MCF 10A (cell line): ENCODE measurements at places on chromosomes 13 and 19. TPM values are rescaled to one million over a fixed set of nuclear protein-coding genes. Genes with fewer than 3 reads are reported as not detected.
A peak's percentile ranks its signal among the peaks of the same experiment; 100 is the strongest.

DNA sequence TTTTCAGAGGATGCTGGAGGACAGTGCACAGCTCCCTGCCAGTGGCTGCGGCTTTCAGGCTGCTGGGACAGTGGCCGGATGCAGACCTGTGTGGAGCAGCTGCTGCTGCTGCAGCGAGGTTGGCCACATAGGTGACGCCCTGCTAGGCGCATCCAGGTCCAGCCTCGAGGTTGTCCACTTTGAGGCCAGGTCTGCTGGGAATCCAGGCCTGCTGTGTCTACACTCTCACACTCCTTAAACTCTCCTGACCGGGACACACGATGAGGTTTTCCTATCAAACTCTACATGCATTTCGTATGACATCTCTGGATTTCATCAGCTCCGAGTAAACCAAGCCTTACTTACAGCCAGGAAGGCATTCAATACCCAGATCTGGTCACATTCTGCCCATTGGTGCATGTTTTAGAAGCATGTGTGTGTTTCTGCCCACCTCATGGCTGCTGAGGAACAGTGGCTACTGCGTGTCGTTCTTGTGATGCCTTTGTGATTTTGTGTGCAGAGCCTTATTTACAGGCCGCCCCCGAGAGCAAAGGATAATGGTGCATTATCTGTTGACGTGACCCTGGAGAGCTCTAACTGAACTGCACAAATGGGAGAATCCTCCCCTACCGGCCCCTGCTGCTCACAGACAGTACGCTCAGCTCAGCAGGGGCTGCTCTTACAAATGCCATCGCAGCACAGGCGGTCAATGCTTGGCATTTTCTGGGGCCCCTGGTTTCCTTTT, 12.3 kb upstream of the MCF2L start:
- no peaks in the 10 kb centered on the region for H3K4me1 ChIP-seq
- peaks cover 17% of the 10 kb centered on the region for H3K27me3 ChIP-seq
- DNase-seq = no peak
- H3K4me3 ChIP-seq = no peak overlapping the region
- no peak overlapping the region for H3K27ac ChIP-seq

- H3K36me3 ChIP-seq = peaks cover 7% of the 10 kb centered on the region
- no peak for DNase-seq
- peaks cover 26% of the 10 kb centered on the region for H3K4me1 ChIP-seq
These were observed 1.6 kb downstream of the ADAMTS10 start for GRCh38 chr19:8608941-8609278.

DNA sequence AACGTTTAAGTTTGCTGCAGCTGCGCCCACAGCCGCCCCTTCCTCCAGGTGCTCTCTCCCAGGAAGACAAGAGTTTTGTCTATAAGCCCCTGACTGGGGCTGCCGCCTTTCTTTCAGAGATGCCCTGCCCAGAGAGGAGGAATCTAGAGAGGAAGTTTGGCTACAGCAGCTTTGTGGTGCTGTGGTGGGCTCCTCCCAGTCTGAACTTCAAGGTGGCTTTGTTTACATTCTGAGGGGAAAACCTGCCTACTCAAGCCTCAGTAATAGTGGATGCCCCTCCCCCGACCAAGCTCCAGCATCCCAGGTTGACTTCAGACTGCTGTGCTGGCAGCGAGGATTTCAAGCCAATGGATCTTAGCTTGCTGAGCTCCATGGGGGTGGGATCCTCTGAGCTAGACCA, 6.4 kb upstream of the ERICH6B start:
- H3K27me3 ChIP-seq = peaks cover 84% of the 10 kb centered on the region
- no peak overlapping the region for H3K27ac ChIP-seq
- H3K4me3 ChIP-seq = no peak overlapping the region

DNA sequence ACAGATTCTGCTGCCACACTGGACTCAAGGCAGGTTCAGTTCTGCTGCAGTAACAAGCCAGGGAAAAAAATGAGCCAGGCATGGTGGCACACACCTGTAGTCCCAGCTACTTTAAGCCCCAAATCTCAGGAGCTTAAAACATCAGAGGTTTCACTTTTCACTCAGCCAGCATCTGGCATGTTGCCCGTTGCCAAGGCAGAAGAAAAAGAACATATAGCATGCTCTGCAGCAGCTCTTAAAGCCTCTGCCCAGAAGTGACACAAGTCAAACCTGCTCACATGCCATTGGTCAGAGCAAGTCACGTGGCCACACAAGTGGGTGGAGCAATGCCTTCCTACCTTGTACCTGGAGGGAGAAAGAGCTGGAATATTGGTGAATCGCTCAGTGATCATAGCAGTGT, 14.7 kb upstream of the ADGRE5 start:
- peak; percentile 94 for DNase-seq
- H3K4me1 ChIP-seq = peaks cover 20% of the 10 kb centered on the region
- H3K27me3 ChIP-seq = no peaks in the 10 kb centered on the region
- no peaks in the 10 kb centered on the region for H3K36me3 ChIP-seq
- no peak overlapping the region for H3K4me3 ChIP-seq

GRCh38 chr13:63381078-63381859, 1965.6 kb upstream of the PCDH20 start:
- no peaks in the 10 kb centered on the region for H3K27me3 ChIP-seq
- H3K27ac ChIP-seq = no peak overlapping the region
- H3K36me3 ChIP-seq = no peaks in the 10 kb centered on the region
- peaks cover 10% of the 10 kb centered on the region for H3K4me1 ChIP-seq
- peak; percentile 20 for DNase-seq

DNA sequence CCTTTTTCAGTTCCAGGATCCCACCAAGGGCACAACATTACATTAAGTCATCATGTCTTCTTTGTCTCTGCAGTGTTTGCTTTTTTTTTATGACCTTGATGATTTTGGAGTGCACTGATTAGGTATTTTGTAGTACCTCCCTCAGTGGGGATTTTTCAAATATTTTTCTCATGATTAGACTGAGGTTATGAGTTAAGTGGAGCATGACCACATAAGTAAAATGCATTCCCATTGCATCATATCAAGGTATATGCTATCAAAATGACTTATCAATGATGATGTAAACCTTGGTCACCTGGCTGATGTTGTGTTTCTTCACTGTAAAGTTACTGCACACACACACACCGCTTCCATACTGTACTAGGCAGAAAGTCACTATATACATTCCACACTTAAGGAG, 96.7 kb upstream of the TRPC4 start:
- H3K4me3 ChIP-seq = no peak overlapping the region
- H3K36me3 ChIP-seq = no peaks in the 10 kb centered on the region
- H3K27me3 ChIP-seq = no peaks in the 10 kb centered on the region
- H3K4me1 ChIP-seq = no peaks in the 10 kb centered on the region

DNA sequence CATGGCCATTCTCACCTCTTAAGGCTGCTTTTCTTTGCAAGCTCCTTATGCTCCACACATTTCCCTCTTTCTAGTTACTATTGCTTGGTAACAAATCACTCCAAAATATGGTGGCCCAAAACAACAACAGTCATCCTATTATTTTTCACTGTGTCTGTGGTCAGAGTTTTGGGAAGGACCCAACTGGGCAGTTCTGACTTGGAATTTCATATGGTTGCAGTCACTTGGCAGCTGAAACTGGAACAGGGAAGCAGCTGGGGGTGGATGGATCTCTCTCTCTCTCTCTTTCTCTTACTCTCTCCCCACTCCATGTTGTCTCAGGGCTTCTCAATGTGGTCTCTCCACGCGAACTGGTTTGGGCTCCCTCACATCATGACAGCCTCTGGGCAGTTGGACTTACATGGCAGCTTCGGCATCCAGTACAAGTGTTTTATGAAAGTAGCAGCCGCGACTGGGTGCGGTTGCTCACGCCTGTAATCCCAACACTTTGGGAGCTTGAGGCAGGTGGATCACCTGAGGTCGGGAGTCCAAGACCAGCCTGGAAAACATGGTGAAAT, 39.6 kb downstream of the NUMBL start:
- H3K27ac ChIP-seq = no peak overlapping the region
- no peaks in the 10 kb centered on the region for H3K27me3 ChIP-seq
- no peak overlapping the region for H3K4me3 ChIP-seq
- no peak for DNase-seq
- H3K4me1 ChIP-seq = peaks cover 25% of the 10 kb centered on the region

- no peaks in the 10 kb centered on the region for H3K36me3 ChIP-seq
- DNase-seq = no peak
- H3K4me1 ChIP-seq = no peaks in the 10 kb centered on the region
- no peak overlapping the region for H3K27ac ChIP-seq
These were observed 25.2 kb downstream of the NLRP9 start for GRCh38 chr19:55712804-55713631.

DNA sequence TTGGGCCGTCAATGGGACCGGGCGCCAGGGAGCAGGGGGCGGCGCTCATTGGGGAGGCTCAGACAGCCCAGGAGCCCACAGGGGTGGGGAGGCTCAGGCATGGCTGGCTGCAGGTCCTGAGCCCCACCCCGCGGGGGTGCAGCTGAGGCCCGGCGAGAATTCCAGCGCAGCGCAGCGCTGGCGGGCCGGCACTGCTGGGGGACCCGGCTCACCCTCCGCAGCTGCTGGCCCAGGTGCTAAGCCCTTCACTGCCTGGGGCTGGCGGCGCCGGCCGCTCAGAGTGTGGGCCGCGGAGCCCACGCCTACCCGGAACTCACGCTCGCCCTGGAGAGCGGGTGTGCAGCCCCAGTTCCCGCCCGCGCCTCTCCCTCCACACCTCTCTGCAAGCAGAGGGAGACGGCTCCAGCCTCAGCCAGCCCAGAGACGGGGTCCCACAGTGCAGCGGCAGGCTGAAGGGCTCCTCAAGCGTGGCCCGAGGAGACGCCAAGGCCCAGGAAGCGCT, 1227.4 kb downstream of the PCDH17 start:
- H3K36me3 ChIP-seq = no peaks in the 10 kb centered on the region
- no peaks in the 10 kb centered on the region for H3K27me3 ChIP-seq
- no peak overlapping the region for H3K27ac ChIP-seq
- DNase-seq = no peak

- H3K36me3 ChIP-seq = peaks cover 26% of the 10 kb centered on the region
- DNase-seq = peak; percentile 84
- peaks cover 11% of the 10 kb centered on the region for H3K4me1 ChIP-seq
These were observed 3.2 kb downstream of the STX10 start for GRCh38 chr19:13146763-13147563.

DNA sequence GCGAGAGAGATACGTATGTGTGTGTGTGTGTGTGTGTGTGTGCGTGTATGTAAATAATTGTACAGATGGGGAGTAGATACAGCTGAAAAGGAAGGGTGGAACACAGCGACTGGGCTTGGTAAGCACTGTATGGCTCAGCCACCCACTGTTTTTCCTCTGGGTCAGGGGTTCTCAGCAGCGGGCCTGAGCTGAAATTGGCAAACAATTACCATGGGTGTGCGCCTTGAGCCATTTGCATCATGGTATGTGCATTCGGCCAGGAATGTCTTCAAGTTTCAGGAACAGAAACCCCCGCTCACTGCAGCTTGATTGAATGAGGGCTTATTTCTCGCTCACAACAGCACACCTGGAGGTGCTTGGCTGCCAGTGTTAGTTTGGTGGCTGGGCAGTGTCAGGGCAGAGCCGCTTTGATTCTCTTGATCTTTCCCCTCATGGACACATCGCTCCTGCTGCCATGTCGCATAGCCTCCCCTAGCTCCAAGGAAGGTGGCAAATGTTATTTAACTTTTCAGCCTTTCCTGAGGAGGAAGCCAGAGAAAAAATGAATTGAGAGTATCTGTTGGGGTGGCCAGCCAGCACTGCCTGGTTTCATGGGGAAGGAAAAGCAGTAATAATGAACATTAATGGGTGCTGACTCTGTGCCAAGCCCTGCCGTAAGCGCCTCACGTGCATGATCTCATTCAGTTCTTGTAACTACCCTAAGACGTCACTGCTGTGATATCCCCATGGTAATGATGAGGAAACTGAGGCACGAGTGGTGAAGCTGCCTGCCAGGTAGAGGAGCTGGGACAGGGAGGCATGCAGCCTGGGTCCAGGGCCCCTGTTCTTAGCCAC, 126.9 kb downstream of the SIPA1L3 start:
- peaks cover 6% of the 10 kb centered on the region for H3K36me3 ChIP-seq

DNA sequence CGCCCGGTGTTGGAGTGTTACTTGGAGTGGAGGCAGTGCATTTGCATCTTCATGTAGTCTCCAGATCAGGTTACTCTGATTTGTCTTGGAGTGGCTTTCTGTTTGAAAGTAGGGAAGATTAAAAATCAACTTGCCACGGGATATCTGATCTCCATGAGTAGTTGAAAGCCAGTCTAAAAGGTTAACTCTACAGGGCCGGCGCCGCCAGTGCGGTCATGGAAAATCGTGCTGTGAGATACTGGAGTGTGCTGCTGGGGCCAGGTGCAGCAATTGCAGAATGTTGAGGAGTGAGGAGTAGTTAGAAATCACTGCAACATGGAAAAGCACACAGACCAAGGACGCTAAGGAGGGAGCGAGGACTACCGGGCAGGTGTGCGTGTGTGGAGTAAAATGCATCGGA, 175.0 kb downstream of the STK24 start:
- H3K4me1 ChIP-seq = no peaks in the 10 kb centered on the region
- no peak for DNase-seq
- H3K27me3 ChIP-seq = no peaks in the 10 kb centered on the region
- H3K36me3 ChIP-seq = no peaks in the 10 kb centered on the region
- no peak overlapping the region for H3K4me3 ChIP-seq
- H3K27ac ChIP-seq = no peak overlapping the region

GRCh38 chr19:2551172-2551863, 75.4 kb downstream of the GADD45B start:
- no peak overlapping the region for H3K4me3 ChIP-seq
- H3K27me3 ChIP-seq = no peaks in the 10 kb centered on the region
- H3K36me3 ChIP-seq = no peaks in the 10 kb centered on the region
- DNase-seq = no peak

DNA sequence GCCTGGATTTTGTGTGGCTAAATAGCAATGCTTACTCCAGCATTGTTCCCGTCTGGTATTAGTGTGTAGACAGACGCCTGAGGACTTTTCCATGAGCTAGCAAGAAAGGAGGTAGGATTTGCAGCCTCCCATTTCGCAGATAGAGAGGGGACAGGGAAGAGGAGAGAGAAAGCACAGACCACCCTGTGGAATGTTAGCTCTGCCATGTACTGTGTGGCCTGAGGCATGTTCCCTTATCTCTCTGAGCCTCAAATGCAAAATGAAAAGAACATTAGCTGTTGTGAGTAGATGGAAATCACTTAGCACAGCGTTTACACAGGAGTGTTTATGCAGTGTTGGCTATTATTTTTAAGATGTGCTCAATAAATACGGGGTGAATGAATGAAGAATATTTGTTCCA, 45.5 kb downstream of the OLFM4 start:
- peaks cover 28% of the 10 kb centered on the region for H3K27me3 ChIP-seq
- no peaks in the 10 kb centered on the region for H3K4me1 ChIP-seq
- no peak for DNase-seq
- no peak overlapping the region for H3K4me3 ChIP-seq
- H3K27ac ChIP-seq = no peak overlapping the region

- H3K4me1 ChIP-seq = peaks cover 12% of the 10 kb centered on the region
- H3K27me3 ChIP-seq = no peaks in the 10 kb centered on the region
- no peak overlapping the region for H3K4me3 ChIP-seq
- peak; percentile 78 for DNase-seq
- peak overlapping the region; percentile 61 for H3K27ac ChIP-seq
- H3K36me3 ChIP-seq = peaks cover 6% of the 10 kb centered on the region
These were observed 206.8 kb downstream of the PCDH9 start for GRCh38 chr13:67023130-67023876.

Gene NDUFS7
- total RNA-seq = 135 and 137 TPM in 2 replicates

Gene STARD13
- 26.3 and 31.9 TPM in 2 replicates for total RNA-seq

Gene CEACAM4
- not detected in 2 replicates for total RNA-seq

Gene RINL
- 3.7 and 4.7 TPM in 2 replicates for total RNA-seq

Gene ADAT3
- total RNA-seq = 6.8 and 6.9 TPM in 2 replicates

Gene LSR
- 60.6 and 64.1 TPM in 2 replicates for total RNA-seq

Gene MYCBP2
- total RNA-seq = 43.4 and 51.8 TPM in 2 replicates

Gene SERP2
- total RNA-seq = not detected in 2 replicates

Gene OLFM2
- not detected in 2 replicates for total RNA-seq

Gene CLDND2
- 0.79 TPM in 1 of 2 replicates, not detected in the other for total RNA-seq

Gene SIAH3
- total RNA-seq = not detected in 2 replicates
